Activated naive CD4-positive, alpha-beta T cell treated with Interleukin-2 at 50 U/mL for 16 hours (primary cell): ENCODE measurements at places on chromosomes 4 and X.
A peak's percentile ranks its signal among the peaks of the same experiment; 100 is the strongest.

DNA sequence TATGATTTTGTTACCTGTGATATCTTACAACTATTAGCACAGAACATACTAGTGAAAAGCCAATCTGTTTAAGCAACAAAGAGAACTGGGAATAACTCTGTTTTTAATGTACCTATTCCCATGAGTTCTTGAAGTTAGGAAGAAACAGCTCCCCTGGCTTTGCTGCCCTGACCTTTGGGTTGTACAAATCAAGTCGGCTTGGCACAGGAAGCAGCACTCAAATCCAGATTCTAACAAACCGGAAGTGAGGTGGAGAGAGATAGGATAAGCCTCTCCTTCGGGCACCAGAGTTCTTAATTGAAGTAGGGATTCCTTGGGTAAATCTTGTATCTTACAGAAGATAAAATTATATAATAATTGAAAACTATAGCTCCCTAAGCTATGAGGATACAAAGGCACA lies 144.8 kb upstream of the CPEB2 start:
- DNase-seq = no peak

DNA sequence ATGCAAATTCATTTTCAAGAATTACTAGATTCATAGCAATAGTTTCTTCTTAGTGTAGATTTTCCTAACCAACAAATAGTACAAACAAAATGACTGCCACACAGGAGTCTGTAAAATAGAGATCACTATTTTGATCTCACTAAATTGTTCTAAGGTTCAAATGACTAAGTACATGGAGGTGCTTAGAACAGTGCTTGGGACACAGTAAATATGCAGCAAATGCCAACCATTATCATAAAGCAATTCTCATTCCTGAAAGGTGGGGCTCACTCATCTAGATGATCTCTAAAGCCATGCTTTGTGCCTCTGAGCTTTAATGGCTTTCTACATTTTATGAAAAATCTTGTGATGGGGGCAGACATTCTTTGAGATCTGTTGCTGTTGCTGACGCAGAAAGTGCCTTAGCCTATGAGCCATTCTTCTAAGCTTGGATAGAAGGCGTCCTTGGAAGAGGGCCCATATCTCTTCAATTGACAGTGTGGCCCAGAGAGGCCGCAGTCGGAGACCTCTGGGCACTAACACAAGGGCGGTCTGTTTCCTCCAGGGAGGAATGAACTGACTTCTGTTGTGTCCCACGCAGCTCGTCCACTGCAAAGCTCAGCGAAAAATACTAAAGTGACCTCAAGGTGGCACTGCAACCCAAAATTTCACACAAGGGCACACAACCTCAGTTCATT lies 23.5 kb downstream of the TLR10 start:
- DNase-seq = peak; percentile 66

- no peak for DNase-seq
Measured at GRCh38 chr4:137800861-137801260, 268.6 kb upstream of the PCDH18 start.

- DNase-seq = no peak
Measured at GRCh38 chr4:151043803-151044515, 28.9 kb upstream of the LRBA start.

DNA sequence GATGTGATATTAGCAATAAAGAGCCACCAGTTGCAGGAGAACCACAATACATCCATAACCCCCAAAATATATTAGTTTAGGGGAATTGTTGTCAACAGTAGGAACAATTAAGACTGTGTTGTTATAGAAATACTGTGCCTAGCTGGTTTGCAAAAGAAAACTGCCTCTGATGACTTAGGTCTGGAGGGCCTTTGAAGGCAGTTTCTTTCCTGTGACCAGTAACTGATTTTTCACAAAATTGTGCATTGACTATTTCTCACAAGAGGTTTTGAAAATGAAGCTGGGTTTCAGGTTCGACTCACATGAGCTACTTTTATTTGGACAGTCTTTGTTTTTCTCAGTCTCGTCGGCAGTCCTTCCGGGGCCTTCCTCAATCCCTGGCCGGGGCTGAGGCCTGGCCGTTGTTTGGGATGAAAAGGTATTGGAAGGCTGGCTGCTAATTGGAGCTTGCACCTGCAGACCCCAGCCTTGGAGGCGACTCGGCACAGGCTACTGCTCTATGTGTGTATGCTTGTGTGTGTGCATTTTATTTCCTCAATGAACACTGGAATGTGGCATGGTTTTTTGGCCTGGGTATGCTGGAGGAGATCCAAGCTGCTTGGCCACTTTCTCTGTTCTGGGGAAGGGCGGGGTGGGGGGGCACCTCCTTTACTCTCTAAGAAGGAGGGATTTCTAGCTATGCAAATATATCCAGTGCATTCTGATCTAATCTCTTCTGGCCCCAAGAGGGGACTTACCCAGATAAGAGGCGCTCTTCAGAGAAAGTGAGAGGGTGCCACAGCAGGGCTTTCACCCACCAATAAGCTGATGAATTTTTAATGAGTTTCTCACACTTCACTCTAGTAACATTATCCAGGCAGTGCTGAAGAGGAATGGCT lies 49.5 kb upstream of the LNX1 start:
- DNase-seq = no peak

DNA sequence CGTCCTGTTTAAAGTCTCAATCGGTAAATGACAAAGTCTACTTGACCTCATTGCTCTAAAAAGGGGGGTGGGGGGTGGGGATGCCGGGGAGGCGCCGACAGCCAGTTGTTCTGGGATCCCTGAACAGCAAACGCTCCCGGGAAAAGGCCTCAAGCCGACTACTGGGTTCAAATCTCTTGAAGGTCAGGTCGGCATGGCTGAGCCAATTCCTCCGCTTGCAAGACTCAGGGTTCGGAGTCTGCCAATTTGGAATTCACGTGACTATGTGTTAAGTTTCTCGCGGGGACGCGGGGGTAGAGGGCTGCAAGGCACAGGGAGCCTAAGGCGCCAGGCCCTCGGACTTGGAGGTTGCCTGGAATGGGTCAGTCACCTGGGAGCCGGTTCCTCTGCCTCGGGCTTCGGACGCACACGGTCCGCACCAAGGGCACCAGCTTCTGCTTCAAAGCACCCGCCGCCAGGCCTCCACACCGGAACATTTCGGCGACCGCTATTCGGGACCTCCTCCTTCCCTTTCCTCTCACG lies 399 bp downstream of the AIFM1 start:
- no peak for DNase-seq

DNA sequence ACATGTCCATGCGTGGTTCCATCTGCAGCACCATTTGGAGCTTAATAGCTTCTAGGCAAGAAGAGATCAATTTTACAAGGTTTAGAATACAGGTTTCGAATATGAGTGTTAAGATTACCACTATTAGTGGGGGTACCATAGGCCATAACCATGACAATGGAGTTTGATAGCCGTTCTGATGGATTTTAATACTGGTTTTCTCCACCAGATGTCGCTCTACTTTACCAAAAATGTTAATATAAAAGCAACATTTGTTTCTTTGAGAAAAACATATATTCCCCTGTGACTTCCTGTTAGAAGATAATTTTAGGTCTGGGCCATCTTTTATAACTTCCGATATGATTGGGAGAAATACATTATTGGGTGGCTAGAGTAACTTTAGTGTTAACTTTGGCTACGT lies 499.7 kb upstream of the POU3F4 start:
- no peak for DNase-seq
